ENCODE measurements at places on chromosomes 11 and 22. TPM values are rescaled to one million over a fixed set of nuclear protein-coding genes. Genes with fewer than 3 reads are reported as not detected.

SPA17 gene
- total RNA-seq, result 0.76 TPM

DNA sequence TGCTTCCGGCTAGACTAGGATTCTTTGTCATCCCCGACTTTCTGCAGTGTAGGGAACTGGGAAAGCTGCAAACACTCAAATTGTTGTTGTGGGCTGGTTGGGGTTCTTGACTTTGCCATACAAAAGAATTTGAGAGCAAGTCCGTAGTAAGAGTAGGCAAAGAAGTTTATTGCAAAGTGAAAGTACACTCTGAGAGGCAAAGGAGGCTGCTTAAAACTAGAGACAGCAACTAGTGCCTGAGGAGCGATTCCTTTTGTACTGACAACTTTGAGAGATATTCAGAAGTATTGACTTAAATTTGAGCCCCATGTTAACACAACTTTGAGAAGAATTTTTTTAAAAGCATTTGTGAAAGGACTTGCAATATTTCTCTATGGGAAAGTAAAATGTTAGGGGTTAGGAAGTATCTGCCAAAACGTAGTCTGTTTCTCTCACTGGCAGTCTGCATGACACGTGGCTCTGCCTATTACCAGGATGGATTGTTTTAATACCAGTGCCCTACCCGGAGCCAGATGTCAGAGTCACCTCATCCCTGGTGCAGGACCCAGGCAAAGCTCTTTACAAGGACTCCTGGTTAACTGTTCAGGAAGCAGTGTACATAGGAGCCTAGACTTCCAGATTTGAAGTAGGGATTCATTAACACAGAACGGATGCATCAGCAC, 85.0 kb upstream of the CLPB start:
- DNase-seq, result no peak
- H3K27me3 ChIP-seq, result no peaks in the 10 kb centered on the region
- no peak overlapping the region for H3K4me3 ChIP-seq
- no peak overlapping the region for H3K27ac ChIP-seq
- H3K4me1 ChIP-seq, result peaks cover 3% of the 10 kb centered on the region

RTL10 gene
- total RNA-seq, result 14.8 TPM

DNA sequence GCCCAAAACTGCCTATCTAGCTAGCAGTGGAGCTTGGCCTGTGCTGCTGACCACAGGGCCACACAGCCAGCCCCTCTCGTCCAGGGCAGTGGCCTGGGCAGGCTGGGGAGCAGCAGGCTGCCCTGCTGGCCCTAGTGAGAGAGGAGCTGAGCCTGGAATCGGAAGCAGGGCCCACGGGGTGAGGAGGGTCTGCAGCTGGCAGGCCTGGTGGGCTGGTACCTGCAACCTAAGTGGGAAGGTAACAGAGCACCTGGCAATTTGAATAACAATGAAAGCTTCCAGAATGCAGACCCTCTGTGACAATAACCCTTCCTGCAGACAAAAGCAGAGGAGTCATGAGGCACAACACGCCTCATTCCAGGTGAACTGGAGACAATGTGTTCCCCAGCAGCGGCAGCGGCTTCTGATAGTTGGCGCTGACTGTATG, 31.8 kb upstream of the RFPL3 start:
- no peak overlapping the region for H3K27ac ChIP-seq
- no peak for DNase-seq
- H3K4me1 ChIP-seq, result no peaks in the 10 kb centered on the region
- no peaks in the 10 kb centered on the region for H3K27me3 ChIP-seq
- H3K36me3 ChIP-seq, result no peaks in the 10 kb centered on the region
- no peak overlapping the region for H3K4me3 ChIP-seq

PLXNB2 gene
- total RNA-seq, result 31.4 TPM

DNA sequence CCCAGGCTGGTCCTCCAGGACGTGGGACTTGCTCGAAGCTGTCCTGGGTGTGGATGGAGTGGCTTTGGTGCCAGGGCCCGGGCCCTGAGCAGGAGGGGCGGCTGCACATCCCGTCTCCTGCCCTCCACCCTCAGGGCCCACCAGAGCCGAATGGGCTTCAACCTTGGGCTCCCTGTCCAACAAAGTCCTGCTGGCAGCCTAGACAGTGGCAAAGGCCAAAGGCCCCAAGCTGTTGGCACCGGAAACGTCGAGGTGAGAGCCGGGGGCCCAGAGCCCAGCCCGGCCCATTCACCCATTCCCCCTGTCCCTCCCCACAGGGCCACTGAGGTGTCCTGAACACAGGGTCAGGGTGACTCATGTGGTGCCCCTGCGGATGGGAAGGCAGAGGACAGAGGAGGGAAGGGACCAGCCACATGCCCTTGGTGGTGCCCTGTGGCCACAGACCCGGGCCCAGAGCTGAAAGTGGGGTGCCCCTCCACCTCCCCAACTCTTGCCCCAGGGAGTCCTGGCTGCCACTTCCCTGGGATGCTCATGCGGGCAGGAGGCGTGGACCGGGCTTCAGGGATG, 9.1 kb downstream of the TSPAN32 start:
- no peak overlapping the region for H3K4me3 ChIP-seq
- no peak overlapping the region for H3K27ac ChIP-seq
- no peaks in the 10 kb centered on the region for H3K27me3 ChIP-seq

GRCh38 chr11:26229981-26230380, 101.9 kb upstream of the ANO3 start:
- no peaks in the 10 kb centered on the region for H3K4me1 ChIP-seq
- H3K36me3 ChIP-seq, result no peaks in the 10 kb centered on the region
- H3K27me3 ChIP-seq, result no peaks in the 10 kb centered on the region
- DNase-seq, result no peak
- H3K27ac ChIP-seq, result no peak overlapping the region

DNA sequence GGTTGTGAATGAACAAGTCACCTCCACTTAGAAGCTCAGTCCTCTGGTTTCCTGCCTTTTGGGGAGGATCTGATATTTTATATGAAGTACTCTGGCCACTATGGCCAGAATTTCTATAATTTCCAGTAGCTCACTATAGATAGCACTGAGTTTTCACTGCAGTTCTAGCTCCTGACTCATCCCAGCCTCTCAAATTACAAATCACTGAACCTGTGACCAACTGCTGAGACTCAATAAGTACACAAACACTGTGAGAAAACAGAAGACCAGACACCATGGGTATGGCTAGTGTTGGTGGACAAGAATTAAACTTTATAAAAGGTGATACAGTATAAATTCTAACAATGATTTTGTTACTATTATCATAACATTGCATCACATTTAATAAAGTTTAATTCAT, 47.1 kb upstream of the UCP3 start:
- no peak overlapping the region for H3K4me3 ChIP-seq
- H3K36me3 ChIP-seq, result peaks cover 34% of the 10 kb centered on the region
- H3K27ac ChIP-seq, result no peak overlapping the region

DNA sequence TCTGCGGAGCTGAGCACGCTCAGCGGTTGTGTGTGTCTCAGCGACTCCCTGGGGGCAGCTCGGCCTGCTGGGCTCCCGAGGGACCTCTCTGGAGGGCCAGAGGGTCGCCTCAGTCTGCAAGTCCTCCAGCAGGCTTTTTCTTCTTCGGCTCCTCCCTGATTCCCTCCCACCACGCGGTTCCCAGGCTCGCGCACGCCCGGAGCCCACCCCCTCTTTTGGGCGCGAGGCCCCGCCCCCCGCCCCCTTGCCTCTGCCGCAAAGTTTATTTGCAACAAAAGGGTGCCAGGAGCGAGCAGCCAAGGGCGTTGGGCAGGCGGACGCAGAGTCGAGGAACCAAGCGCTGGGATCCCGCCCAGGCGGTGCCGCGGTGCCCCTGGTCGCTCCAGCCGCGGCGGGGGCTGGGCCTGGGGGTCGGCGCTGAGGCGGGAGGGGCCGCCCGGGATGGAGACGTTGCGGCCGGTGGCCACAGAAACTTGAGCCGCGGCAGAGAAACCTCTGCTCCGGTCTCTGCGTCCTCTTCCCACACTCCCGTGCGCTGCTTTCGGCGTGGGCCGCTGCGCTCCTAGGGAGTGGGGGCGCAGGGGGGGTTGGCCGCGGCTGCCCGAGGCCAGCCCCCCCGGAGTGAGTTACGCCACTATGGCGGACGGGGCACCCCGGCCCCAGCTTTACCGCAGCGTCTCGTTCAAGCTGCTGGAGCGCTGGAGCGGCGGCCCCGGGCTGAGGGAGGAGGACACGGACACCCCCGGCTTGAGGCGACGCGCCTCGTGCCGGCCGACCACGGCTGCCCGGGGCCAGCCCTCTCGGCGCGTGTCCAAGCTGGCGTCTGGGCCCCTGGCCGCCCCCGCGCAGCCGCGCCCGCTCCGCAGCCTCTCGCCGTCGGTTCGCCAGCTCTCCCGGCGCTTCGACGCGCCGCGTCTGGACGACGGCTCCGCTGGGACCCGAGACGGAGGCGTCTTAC, at the start of gene ARHGEF17:
ARHGEF17 (plus strand) TSS at position 274 of the 958 bp plus-strand sequence; CDS start at position 637, 363 bp downstream.
- H3K27ac ChIP-seq, result no peak within 1 kb of the TSS
- no peaks in the 10 kb centered on the region for H3K36me3 ChIP-seq
- peak; percentile 57 for DNase-seq
- peaks cover 20% of the 10 kb centered on the region for H3K4me1 ChIP-seq

DNA sequence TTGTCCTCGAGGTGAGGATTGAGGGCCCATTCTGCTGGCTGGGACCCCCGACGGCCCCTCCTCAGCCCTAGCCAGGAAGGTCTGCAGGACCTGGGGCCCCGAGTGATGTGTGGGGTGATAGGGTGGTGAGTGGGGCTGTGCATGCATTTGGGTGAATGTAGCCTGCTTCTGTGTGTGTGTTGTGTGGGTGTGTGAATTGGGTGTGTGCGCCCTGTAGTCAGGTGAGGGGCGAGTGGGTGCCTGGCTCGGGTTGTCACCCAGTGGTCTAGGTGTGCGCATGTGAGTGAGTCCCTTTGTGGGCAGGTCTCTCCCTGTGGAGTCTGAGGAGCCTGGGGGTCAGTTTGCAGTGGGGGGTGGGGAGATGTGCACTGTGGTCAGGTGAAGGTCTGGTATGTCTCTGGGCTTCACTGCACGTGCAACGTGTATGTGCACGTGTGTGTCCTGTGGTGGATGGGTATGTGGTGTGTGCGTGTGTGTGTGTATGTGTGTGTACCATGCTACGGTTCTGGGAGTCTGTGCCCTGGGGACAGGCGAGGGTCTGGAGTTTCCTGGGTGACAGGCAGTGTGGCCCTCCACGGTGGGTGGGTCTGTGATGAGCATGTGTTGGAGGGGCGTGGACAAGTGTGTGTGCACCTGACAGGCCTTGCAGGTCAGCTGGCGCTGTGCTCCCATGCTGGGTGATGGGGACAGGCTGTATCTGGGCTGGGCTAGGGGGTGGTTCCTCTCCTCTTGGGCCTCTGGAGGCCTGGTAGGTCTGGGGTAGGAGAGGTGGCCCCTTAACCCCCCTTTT, 1.0 kb downstream of the TMEM151A start:
- H3K27ac ChIP-seq, result no peak overlapping the region
- DNase-seq, result peak; percentile 42
- no peaks in the 10 kb centered on the region for H3K36me3 ChIP-seq
- H3K4me1 ChIP-seq, result peaks cover 33% of the 10 kb centered on the region
- peaks cover 25% of the 10 kb centered on the region for H3K27me3 ChIP-seq

- H3K36me3 ChIP-seq, result no peaks in the 10 kb centered on the region
- H3K27me3 ChIP-seq, result no peaks in the 10 kb centered on the region
- peak overlapping the region; percentile 99 for H3K27ac ChIP-seq
- peak; percentile 94 for DNase-seq
Measured at GRCh38 chr22:46587492-46588278, 32.5 kb upstream of the GRAMD4 start.

SAA2 gene
- total RNA-seq, result not detected

TRPM5 gene
- not detected for total RNA-seq

CRACR2B gene
- 9.7 TPM for total RNA-seq

- H3K4me1 ChIP-seq, result peaks cover 47% of the 10 kb centered on the region
- H3K27me3 ChIP-seq, result no peaks in the 10 kb centered on the region
- DNase-seq, result peak; percentile 78
- no peak overlapping the region for H3K4me3 ChIP-seq
Measured at GRCh38 chr22:19109198-19110063, 12.8 kb downstream of the DGCR2 start.

GRCh38 chr11:95688501-95689222, 100.9 kb downstream of the FAM76B start:
- no peaks in the 10 kb centered on the region for H3K27me3 ChIP-seq
- no peaks in the 10 kb centered on the region for H3K36me3 ChIP-seq
- peaks cover 25% of the 10 kb centered on the region for H3K4me1 ChIP-seq
- no peak overlapping the region for H3K27ac ChIP-seq
- DNase-seq, result no peak
- no peak overlapping the region for H3K4me3 ChIP-seq

SLN gene
- total RNA-seq, result not detected

RFPL3 gene
- not detected for total RNA-seq

DNA sequence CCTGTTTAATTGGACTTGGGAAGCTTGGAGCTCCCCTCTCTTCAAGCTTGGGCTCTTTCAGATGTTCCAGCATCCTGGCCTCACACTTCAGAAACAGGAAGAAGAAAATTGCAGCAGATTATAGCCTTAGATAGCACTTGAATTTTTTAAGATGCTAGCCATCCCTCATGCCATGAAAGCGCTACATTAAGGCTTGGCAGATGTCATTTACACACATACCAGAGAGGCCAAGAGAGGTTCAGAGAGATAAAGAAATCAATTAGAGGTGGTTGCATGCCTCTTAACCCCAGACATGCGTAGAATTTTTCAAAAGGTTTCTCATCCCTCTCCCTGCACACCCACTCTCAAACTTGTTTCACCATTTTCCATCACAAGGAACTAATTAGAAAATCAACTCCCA, 31.9 kb upstream of the DBX1 start:
- no peak for DNase-seq
- H3K36me3 ChIP-seq, result no peaks in the 10 kb centered on the region
- H3K27me3 ChIP-seq, result no peaks in the 10 kb centered on the region
- no peak overlapping the region for H3K27ac ChIP-seq
- H3K4me1 ChIP-seq, result no peaks in the 10 kb centered on the region

DNA sequence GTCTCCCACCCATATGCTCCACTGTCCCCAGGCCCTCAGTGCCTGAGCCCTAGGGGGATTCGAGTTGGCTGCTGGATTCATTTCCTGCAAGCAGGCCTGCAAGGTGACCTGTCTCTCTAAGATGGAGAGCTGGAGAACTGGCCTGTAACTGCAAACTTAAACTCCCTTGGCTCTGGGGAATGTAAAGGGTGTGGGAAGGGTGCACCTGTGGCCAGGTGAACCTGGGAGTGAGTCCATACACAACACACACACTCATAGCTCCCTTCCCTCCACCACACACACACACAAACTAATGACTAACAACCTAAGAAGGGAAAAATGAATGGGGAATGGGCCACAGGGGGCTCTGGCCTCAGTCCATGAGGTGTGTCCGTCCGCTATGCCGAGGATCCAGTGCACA, 14.5 kb downstream of the SMTNL1 start:
- no peak overlapping the region for H3K4me3 ChIP-seq
- no peak for DNase-seq
- no peaks in the 10 kb centered on the region for H3K36me3 ChIP-seq
- no peaks in the 10 kb centered on the region for H3K27me3 ChIP-seq

TBX10 gene
- total RNA-seq, result not detected

- H3K36me3 ChIP-seq, result no peaks in the 10 kb centered on the region
- H3K4me1 ChIP-seq, result peaks cover 24% of the 10 kb centered on the region
- peaks cover 2% of the 10 kb centered on the region for H3K27me3 ChIP-seq
- no peak overlapping the region for H3K4me3 ChIP-seq
- no peak for DNase-seq
- no peak overlapping the region for H3K27ac ChIP-seq
Measured at GRCh38 chr11:20090654-20091374, 69.5 kb downstream of the DBX1 start.

GRCh38 chr11:11572386-11572785, 49.4 kb downstream of the GALNT18 start:
- H3K36me3 ChIP-seq, result no peaks in the 10 kb centered on the region
- H3K27me3 ChIP-seq, result peaks cover 6% of the 10 kb centered on the region
- H3K4me3 ChIP-seq, result no peak overlapping the region
- no peak for DNase-seq
- no peak overlapping the region for H3K27ac ChIP-seq
